ENCODE measurements at places on chromosomes 11 and 22. TPM values are rescaled to one million over a fixed set of nuclear protein-coding genes. Genes with fewer than 3 reads are reported as not detected.

FAM83F gene
- polyA plus RNA-seq, result 0.26 TPM

- no peak for DNase-seq
Measured at GRCh38 chr11:117588166-117588810, 208.7 kb downstream of the DSCAML1 start.

GRCh38 chr11:20854215-20854955, 185.0 kb downstream of the NELL1 start:
- DNase-seq, result no peak

- no peak for DNase-seq
Measured at GRCh38 chr11:74427384-74427886, 29.2 kb upstream of the PGM2L1 start.

GRCh38 chr11:75342231-75342918, 9.1 kb downstream of the ARRB1 start:
- DNase-seq, result no peak

GRCh38 chr22:28094771-28095170, 175.7 kb upstream of the PITPNB start:
- no peak for DNase-seq

- DNase-seq, result no peak
Measured at GRCh38 chr11:1826552-1827094, 8.2 kb upstream of the SYT8 start.

GRCh38 chr11:94472916-94473799, 20.5 kb downstream of the MRE11 start:
- DNase-seq, result peak; percentile 11

GRCh38 chr22:44906248-44906936, 103.4 kb downstream of the PHF21B start:
- no peak for DNase-seq

- DNase-seq, result no peak
Measured at GRCh38 chr11:35326266-35326879, 93.0 kb downstream of the SLC1A2 start.

TPBGL gene
- 0.24 TPM for polyA plus RNA-seq

BIRC3 gene
- polyA plus RNA-seq, result 1.1 TPM

- no peak for DNase-seq
Measured at GRCh38 chr11:10973416-10973815, 115.6 kb upstream of the ZBED5 start.

OR5B21 gene
- not detected for polyA plus RNA-seq

GRCh38 chr22:32922186-32922585, 120.7 kb downstream of the TIMP3 start:
- no peak for DNase-seq

GRCh38 chr11:24267014-24267413, 229.8 kb upstream of the LUZP2 start:
- no peak for DNase-seq

FIBIN gene
- polyA plus RNA-seq, result 39.1 TPM

SLC5A1 gene
- polyA plus RNA-seq, result 4.5 TPM

SOX6 gene
- 23.3 TPM for polyA plus RNA-seq

DNA sequence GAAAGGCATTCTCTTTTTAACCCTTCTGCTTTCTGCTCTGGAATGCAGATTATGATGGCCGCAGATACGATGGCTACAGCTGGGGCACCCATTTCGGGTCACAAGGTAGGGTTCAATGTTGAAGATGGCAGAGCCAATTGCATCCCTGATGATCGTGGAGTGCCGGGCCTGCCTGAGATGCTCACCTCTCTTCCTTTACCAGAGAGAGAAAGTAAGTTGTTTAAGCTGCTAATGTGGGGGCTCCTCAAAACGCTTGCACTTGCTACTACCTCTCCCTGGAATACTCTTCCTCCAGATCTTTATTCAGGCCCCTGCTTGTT, 50.8 kb upstream of the PRDM11 start:
- no peak for DNase-seq

DNA sequence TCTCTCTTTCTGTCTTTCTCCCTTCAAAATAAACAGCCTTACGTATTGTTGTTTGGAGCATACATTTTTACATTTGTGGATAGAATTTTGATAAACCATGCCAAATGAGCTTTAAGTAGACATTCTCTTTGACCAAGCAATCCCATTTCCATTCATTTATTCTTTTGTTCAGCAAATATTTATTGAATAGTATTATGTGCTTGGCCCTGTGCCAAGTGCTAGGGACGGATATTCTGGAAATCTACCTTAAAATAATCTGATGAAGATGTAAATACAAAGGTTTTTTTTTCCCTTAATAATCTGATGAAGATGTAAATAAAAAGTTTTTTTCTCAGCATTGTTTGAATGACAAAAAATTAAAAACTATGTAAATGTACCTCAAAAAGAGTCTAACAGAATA, 2.1 kb downstream of the OLFML1 start:
- no peak for DNase-seq

DNA sequence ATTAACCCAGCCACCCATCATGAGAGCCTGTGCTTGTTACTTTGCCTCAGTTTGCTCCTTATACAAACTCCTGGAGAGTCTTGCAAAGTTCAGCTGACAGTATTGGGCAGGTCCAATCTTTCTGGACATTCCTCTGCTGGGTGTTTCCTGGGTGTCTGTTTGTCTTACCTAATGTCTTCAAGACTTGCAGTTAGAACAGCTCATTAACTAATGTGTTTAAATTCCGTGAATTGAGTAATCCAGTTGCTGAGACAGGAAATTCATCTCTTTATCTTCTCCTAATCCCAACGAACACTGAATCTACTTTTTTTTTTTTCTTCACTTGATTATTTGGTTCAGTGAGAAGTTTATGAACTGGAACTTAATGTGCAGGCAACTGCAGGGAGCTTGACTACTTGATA, 20.6 kb downstream of the BCO2 start:
- no peak for DNase-seq
